ENCODE measurements at places on chromosomes 6 and 20.

- DNase-seq, result no peak
Measured at GRCh38 chr6:125245523-125246264, 56.1 kb downstream of the HDDC2 start.

DNA sequence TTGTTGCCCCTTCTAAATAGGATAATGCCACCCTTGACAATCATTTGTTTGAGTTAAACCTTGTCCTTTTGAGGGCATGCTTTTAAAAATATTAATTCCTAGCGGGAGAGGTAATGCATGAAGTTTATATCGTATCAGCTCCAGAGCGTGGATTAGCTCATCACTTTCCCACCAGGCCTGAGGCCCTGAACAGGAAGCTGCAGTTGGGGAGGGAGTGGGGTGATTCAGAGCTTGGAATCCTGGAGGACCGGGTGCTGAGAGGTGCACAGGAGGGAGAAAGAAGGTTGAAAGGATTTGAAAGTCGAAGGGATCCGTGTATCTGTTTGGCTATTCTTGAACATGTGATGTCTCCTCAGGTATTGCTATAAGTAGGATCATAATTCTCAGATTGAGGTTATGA, 25.0 kb downstream of the ZDHHC14 start:
- DNase-seq, result peak; percentile 56

DNA sequence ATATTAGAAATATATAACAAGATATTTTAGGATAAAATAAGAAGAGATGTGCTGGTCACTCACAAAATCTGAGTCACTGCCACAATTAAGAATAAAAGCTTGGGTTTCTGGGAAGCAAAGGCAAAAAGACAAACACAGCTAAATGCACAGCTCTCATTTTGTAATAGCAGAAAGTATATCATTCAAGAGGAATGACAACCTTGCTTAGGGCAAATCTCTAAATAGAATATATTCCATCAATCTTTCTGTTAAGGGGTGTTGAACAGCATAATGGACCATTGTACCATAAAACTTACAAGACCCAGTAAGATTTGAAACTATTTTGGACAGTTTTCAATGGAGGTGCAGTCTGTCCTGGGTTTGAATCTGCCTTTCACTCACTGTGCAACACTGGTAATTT, 464.9 kb upstream of the SOX4 start:
- DNase-seq, result no peak

DNA sequence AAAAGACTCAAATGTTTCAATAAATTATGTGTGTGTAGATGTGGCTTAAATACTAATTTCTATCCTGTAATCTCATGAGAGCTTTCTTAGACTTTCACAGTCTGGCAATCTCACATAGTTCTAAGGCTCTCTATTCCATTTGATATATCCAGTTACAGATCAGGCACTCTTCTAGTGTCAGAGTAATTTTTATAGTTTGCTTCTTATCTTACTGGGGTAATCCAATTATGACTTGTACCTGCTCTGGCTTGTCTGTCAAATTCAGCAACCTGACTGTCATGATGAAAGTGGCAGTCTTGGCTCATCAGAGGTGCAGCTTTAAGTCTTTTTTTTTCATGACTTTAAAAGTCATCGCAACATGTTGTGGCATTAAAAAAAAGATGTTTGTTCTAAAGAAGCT, 513.2 kb upstream of the MAN1A1 start:
- no peak for DNase-seq

DNA sequence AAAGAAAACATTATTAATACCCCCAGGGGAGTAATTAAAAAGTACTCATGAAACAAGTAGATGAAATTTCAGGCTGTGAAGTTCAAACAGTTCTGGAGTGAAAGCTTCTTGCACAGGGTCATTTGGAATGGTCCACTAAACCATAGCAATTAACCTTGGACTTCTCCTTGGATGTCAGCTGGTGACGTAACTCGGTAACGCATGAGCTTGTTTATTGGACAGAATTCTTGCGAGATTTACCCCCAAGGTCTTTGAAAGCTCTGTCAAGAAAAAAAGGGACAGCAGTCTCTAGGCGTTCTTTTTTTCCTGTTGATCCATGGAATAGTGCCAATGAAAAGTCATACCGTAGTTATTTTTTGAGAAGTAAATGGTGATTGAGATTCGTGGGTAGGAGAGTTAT, 2.2 kb downstream of the CD83 start:
- no peak for DNase-seq

- DNase-seq, result peak; percentile 8
Measured at GRCh38 chr6:27565839-27566779, 93.2 kb upstream of the ZNF184 start.

GRCh38 chr6:129903082-129903481, 42.0 kb upstream of the TMEM244 start:
- no peak for DNase-seq

- no peak for DNase-seq
Measured at GRCh38 chr20:43690943-43691598, 24.2 kb downstream of the MYBL2 start.

DNA sequence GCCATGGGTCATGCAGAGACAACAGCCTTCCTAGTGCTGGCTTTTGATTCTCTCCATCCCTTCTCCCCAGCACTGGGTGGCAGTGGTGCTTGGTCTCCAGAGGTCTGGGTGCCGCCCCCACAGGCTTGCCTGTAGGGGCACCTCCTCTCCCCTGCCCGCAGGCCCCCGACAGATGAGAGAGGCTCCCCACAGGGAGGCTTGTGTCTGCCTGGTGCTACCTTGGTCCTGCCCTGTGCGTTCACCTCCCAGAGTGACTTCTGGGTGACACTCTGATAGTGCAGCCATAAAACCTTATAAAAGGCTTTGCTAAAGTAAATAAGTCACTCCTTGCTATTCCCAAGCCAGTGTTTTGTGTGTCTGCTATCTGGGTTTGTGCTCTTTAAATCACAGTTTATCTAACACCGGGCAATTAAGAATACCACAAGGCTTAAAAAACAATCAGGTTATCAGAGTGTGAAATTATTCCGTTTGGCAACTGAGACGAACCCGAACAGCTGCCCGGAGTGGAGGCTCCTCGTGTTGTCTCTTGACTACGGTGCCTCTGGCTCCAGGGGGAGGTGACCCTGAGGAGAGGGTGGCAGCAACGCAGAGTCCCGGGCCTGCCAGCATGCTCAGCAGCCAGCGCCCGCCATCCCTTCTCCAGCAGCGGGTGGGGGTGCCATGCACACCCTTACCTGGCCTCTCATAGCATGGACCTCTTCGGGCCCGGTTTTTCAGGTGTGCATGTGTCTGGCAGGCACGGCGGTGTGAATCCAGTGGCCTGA, 5.4 kb upstream of the C20orf204 start:
- DNase-seq, result no peak

GRCh38 chr6:159527351-159527750, 165.7 kb downstream of the SOD2 start:
- DNase-seq, result no peak

- no peak for DNase-seq
Measured at GRCh38 chr6:130000526-130001421, 17.6 kb upstream of the L3MBTL3 start.

- DNase-seq, result no peak
Measured at GRCh38 chr6:129273161-129273560, 390.2 kb downstream of the LAMA2 start.

DNA sequence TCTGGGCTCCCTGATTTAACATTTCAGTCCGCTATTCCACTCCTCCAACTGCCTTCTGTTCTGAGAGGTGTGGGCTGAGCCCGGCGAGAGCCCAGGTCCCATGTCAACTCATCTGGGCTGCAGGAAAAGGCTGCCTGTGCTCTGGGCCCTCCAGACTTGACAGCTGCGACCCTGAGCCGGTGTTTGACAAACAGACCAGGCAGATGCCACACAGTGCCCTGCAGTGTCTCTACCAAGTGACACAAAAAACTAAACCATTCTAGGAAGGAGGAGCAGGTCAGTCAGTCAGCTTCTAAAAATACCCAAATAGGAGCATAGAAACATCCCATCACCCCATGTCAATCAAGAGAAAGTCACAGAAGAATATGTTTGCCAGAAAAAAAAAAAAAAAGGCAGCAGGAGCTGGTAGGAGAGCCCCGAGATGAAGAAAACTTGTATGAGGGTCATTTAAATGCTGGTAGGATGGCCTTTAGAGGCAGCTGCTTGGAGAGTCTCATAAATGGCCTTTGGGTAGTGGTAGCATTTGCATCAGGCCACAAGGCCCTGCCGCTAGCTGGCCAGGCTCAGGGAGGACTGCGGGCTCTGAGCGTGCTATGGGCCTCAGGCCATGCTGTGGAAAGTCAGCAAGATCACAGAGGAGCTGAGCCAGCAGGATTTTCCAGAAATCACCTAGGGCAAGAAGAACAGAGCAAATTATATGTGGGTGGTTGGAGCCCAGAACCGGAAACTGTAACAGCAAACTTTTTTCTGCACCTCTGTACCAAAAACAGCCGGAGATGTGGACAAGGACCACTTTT, 36.6 kb upstream of the GFOD1 start:
- no peak for DNase-seq

Measured in astrocyte of the hippocampus (primary cell).